B cell (primary cell): ENCODE measurements at places on chromosomes 16 and 17.
A peak's percentile ranks its signal among the peaks of the same experiment; 100 is the strongest.

GRCh38 chr17:34384822-34385605 is 22.0 kb upstream of the CCL1 start:
- no peak for DNase-seq

DNA sequence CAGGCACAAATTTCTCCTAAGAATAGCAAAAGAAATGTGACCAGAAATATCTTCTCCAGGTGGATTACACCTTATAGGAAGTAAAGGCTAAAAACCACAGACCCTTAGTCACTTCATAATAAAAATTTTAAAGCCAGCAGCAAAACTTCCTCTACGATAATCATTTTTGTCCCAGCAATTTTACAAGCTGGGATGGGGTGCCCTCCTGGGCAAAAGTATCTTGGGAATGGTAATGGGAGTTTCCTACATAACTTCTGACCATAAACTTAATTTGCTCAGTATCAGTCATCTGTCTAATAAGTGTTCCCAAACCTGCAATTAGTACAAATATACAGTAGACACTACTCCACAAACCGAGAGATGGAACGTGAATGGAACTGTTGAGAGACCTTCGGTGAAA is 3.0 kb downstream of the PHF12 start:
- DNase-seq, result no peak

GRCh38 chr16:17461951-17462729 is 8.6 kb downstream of the XYLT1 start:
- peak; percentile 71 for DNase-seq

DNA sequence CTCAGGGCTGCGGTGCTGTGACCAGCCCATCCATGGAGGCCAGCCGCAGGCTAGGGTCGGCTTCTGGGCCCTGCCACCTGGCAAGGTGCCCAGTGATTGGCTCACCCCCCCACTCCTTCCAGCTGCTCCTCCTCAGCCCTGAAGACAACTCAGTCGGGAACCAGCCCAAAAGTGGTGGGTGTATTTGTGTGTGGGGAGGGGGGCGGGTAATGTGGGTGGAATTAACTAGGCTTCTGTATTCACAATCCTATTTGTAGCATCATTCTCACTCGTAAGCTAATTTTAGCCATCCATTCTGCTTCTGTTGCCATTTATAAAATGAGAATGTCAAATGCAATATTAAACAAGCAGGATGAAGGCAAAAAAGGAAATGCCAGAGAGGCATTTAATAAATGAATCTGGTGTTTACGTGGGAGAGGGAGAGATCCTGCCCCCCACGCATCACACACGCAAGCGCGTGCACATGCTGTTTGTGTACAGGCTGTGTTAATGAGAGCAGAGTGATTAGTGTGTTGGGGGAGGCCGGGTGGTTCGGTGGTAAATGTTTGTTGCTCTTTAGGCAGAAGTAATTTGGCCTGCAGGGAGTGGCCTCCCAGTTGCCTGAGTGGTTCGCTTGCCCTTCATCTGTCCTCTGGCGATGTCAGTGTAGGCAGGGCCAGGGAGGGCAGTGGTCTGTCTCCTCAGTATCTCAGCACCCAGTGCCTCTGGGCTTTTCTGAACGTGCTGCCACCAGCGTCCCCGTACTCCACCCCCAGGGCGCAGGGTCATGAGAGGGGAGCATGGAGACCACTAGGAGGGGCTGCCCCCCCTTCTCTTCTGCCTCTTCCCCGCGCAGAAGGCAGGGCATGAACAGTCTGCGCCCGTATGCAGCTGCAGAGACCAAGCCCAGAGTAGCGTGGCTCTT is 140.1 kb downstream of the CCDC182 start:
- DNase-seq, result peak; percentile 88

DNA sequence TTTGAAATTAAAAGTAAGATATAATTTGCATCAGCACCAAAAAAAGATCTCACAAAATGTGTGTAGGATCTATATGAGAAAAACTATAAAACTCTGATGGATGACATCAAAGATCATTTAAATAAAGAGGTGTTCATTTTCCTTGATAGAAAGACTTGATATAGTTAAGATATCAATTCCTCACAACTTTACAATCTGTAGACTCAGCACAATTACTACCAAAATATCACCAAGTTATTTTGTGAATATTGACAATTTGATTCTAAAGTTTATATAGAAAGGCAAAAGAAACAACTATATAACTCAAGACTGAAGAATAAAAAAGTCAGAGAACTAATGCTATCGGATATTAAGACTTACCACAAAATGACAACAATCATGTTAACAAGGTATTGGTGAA is 638.9 kb downstream of the HS3ST4 start:
- DNase-seq, result no peak

DNA sequence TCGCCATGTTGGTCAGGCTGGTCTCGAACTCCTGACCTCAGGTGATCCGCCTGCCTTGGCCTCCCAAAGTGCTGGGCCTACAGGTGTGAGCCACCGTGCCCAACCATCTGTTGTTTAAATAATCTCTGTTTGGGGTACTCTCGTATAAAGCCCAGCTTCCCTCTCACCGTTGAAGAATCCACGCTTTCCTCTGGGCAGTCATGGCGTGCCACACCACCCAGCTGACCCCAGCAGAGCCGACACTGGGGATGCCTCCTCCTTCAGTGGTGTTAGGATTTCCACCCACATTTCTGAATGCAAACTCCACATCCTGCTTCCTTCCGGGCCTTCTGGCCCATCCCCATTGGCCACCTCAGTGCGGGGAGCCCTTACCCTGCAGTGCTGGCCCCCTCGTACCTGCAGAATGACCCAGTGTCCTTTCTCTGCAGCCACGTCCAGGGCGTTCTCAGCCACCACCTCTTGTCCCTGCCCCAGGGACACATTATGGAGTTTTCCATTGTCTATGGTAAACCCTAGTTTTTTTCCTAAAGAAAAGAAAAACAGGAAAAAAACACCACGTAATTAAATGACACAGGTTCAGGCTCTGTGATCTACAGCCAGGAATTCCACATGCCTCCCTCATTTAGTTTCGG is 60.4 kb downstream of the PGS1 start:
- DNase-seq, result no peak

- DNase-seq, result peak; percentile 79
Observed at GRCh38 chr16:88437367-88437964, 15.6 kb upstream of the ZFPM1 start.

- DNase-seq, result no peak
Observed at GRCh38 chr17:52027081-52027480, 131.4 kb downstream of the CA10 start.
